ENCODE measurements at places on chromosomes 11 and 22.

DNA sequence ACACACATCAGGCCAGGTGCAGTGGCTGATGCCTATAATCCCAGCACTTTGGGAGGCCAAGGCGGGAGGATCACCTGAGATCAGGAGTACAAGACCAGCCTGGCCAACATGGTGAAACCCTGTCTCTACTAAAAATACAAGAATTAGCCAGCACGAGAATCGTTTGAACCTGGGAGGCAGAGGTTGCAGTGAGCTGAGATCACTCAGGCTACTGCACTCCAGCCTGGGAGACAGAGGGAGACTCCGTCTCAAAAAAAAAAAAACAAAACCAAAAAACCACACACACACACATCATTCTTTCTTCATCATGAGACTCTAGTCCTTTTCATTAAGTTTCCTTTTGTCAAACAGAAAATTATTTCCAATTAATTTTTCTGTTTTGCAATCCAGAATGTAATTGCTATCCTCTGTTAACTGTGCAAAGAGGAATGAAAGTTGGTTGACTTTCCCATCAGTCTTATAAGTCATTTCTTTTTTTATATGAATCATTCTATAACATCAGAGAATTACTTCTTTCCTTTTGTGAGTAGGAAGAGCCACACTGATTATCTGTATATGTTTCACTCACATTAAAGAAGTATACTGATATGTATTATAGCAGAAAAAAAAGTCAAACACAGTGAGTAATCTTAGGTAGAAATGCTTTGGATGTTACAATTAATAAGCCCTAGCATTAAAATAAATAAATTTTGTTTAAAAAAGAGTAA lies 52.2 kb downstream of the HORMAD2 start:
- DNase-seq: no peak

GRCh38 chr11:64571410-64572091 lies 19.5 kb upstream of the SLC22A12 start:
- peak; percentile 65 for DNase-seq

GRCh38 chr11:27599217-27599616 lies 92.6 kb upstream of the LIN7C start:
- no peak for DNase-seq

DNA sequence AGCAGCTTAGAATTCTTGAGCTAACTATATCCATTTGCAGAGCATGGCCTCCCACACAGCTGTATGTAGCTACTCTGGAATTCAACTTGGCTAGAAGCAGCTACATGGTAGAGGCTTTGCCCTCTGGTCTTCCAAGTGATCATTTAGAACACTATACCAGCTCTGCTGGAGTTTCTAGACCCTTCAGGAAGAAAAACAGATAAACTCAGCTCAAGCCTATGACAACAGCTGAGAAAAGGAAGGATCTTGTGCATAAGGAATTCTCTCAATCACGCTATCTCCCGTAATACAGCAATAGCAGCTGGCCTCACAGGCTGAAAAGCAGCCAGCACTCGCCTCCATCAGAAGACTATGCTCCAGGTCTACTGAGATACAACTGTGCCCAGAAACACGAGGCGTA lies 50.6 kb upstream of the APOA1 start:
- DNase-seq: no peak

GRCh38 chr11:78400116-78400515 lies 17.5 kb downstream of the GAB2 start:
- no peak for DNase-seq

DNA sequence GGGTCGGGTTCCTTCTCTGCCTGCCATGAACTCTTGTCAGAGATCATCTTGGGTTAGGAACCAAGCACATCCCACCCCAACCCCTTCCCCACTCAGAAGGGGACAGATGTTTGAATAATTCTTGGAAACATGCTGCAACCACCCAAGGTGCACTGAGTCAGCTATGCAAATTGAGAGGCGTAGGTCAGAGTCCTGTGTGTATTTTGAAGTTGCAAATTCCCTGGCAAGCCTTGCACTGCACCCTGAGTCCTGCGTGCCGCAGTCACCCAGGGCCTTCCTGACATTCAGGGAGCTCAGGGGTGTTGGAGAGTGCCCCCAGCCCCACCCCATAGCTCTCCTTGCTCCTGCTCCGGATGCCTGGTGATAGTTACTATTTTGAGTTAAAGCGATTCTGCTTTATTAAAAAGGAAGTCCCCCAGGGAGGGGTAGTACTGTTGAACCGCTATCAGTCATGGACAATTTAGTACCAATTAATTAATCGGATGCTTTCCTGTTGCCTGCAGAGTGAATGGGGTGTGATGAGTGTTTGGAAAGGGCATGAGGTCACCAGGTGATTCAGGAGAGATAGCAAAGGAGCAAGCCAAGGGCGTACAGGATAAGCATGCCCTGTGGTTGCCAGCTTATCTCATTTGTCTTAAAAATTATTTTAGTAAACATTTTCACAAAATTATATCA lies 123.7 kb downstream of the GRIK4 start:
- no peak for DNase-seq

- DNase-seq: peak; percentile 39
These were observed 59.5 kb downstream of the FAM168A start for GRCh38 chr11:73538381-73538872.

DNA sequence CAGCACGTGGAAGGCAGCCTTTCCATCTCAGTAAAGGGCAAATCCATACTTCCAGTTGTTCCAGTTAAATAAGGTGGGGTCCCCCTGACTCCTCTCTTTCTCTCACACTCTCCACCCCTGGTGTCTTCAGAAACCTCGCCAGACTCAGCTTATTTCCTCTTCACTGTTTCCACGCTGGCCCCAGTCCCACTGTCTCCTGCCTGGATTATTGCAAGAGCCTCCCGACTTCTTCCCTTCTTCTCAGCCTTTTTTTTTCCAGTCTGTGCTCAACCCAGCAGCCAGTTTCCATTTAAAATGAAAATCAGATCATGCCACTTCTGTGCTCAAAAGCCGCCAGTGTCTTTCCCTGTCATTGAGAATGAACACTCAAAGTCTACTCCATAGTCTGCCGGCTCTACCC lies 131.4 kb downstream of the PKNOX2 start:
- DNase-seq: no peak

DNA sequence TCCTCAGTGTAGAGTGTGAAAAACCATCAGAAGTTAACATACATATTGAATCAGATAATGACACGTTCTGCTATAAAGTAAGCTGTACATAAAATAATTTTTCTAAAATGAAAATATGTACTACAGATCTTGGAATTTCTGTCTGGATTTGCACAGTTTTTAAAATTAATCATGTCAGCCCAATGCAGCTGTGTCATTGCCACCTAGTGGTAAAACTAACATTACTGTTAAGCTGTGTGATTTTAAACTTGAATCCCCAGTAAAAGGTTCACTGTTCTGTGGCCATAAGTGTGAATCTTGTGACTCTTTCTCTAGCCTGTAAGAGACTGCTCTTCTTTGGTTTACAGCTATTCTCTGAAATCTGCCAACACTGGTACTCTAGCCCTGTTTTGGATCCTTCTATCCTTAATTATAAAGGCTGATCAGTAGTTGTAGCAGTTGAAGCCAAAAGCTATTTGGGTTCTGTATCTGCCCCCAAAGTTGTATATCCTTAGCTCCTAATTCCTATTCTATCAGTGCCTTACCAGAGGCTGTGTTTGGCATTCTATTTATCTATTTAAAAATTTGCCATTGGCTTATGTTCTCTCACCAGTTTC lies 4.0 kb downstream of the JRKL start:
- DNase-seq: peak; percentile 47

DNA sequence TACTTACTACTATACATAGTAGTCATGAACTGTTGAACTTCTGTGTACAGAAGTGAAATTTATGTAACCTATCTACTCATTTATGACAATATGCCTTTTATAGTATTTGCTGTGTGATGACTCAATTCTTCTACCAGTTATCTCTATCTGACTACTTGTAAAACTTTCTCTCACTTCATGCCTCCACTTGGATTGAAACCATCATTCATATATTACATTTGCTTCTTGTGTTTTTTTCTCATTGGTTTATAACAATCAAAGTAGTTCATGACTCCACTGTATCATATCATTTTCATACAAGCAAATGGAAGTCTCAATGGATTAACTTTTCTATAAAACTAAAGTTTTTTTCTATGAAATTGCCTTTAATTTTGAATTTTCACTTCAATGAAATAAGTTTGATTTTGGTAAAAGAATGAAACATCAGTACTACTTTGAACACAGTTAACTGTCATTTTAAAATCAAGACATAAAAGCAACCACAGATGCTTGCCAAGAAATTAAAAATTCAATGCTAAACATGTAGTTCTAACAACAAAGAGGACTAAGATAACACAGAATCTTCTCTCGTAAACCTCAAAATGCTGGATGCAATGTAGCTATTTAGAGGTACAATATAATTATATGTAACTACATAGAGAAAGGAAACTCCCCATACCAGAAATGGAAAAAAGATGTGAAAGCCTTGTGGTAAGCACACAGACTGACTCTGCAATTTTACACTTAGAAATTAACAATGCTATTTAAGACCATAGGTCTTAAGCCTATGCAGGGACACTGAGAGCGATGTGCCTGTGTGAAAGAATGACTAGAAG lies 27.6 kb upstream of the EXPH5 start:
- no peak for DNase-seq

- DNase-seq: no peak
These were observed 5.6 kb downstream of the PICK1 start for GRCh38 chr22:38062791-38063190.

- DNase-seq: no peak
These were observed 17.2 kb downstream of the P2RY2 start for GRCh38 chr11:73235236-73235786.

DNA sequence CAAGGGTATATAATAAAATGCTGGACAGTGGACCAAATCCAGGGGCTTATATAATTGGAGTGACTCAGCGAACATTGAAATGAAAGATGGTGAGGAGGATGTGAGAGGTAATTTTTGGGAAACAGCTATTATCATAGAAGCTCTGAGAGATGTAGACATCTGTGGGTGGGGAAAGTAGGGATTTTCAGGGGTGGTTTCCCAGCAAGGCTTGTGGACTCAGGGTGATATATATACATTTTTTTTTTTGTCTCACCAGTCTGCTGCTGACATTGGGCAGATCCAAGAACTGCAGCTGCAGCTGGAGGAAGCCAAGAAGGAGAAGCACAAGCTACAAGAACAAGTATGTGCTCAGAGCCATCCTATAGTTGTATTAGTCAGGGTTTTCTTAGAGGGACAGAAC lies 208.1 kb downstream of the MYO18B start:
- no peak for DNase-seq

DNA sequence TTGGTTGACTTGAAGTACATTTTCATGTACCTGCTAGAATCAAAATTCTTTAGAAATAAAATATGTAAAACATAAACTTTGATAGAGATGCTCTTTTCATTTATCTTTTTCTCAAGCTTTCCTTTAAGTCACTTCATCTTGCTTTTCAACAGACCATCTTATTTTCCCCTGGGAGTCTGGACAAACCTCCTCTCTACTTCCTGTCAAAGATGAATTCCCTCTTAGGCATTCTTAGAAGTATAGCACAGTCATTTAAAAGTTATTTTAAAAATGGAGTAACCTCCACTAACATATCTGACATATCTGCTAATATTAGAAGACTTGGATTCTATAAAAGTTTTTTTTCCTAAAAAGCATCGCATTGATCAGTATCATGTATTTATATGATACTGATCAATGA lies 84.8 kb upstream of the PAX6 start:
- DNase-seq: no peak

DNA sequence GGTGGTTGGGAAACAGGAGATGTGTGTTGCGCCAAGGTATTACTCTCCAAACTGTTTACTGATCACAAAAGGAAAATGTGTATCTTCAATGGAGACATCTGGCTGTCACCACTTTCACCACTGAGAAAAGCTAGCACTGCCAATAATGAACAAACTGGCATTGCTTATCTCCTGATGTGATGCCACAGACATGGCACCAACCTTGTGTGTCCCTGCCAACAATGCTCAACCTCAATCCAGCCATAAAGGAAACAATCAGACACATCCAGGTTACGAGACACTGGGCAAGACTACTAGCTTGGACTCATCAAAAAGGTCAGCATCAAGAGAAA lies 28.1 kb downstream of the GNB1L start:
- no peak for DNase-seq

DNA sequence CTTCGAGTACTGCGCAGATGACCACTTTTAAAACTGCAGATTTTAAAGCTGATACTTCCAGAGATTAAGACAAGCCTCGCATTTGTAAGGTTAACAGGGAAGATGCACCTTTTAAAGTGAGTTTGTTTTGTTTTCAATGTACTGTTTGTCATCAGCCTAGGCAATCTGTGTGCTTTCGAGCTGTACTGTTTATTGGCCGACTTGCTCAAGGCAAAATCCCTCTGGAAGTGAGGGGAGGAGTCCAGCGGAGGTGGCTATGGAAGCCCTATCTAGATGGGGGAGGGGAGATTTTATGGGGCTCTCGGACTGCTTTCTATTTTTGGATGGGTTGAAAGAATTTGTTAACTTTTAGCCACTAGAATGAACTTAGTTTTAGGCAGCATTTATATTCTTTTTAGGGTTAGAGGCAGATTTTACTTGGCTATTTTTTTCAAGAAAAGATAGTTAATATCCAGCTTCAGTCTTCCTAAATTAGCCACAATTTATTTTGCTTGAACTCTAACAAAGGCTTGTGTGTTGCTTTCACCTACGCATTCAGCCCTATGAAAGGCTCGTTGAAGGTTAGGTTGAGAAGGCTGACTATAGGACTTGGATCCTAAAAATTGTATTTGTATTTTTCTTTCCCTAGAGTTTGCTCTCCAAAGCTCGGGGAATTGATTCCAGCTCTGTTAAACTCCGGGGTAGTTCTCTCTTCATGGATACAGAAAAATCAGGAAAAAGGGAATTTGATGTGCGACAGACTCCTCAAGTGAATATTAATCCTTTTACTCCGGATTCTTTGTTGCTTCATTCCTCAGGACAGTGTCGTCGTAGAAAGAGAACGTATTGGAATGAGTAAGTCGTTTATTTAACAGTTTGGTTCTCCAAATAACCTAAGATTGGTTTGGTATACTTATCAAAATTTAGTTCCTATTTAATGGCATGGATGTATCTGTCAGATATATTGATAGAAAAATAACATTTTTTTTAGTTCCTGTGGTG lies 2.1 kb downstream of the WEE1 start:
- peak; percentile 15 for DNase-seq

DNA sequence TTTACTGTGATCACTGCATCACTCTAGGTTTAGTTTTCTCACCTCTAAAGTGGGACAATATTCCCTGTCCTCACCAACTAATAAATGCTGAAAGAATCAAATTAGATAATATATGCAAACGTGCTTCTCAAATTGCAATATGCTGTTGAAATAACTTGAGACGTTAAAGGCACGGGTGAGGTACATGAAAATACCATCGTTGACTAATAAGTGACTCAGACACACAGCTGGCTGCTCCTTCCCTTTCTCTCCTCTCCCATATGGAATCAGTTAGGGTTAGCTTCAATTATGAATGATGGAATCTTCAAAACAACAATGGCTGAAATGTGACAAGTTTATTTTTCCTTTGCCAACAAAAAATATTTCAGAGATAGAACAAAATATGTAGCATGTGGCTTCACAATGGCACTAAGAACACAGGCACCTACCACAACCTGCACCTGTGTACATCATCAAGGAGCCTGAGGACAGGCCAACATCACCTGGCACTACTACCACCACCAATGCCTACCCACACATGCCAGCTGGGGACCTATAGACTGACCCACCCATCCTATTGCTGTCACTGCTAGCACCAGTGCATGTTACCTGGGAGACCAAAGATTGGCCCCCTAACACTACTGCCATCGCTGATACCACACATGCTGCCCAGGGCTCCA lies 13.7 kb downstream of the GDPD4 start:
- no peak for DNase-seq
